ENCODE measurements at places on chromosomes 3 and 15. TPM values are rescaled to one million over a fixed set of nuclear protein-coding genes. Genes with fewer than 3 reads are reported as not detected.

The GPR87 gene
- total RNA-seq, result not detected

The RBPMS2 gene
- 37.5 TPM for total RNA-seq

The FSTL1 gene
- 210 TPM for total RNA-seq

The CD86 gene
- total RNA-seq, result not detected

The LPP gene
- 131 TPM for total RNA-seq

- peak; percentile 11 for DNase-seq
Observed at GRCh38 chr3:149813367-149814281, 609 bp downstream of the RNF13 start.

GRCh38 chr3:54322354-54322753 is 200.0 kb downstream of the CACNA2D3 start:
- DNase-seq, result peak; percentile 49

DNA sequence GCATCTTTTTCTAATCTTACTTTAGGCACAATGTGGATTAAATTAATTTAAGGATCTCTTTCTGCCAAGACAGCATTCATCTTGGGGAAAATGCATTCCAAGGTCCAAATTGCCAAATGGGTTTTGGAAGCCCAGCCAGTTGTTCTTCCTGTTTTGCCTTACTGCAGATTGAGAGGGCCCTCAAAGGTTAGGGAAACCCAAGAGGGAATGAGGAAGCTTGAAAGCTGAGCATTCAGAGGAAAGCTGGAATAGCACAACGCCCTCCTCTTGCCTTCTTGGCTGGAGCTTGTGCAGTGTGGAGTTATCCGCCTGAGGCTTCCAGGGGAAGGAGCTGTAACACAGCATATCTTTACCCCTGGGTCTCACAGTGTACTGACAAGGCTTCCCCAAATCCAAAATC is 18.2 kb upstream of the SACM1L start:
- no peak for DNase-seq

GRCh38 chr3:35651851-35652250 is 12.5 kb downstream of the ARPP21 start:
- DNase-seq, result no peak

DNA sequence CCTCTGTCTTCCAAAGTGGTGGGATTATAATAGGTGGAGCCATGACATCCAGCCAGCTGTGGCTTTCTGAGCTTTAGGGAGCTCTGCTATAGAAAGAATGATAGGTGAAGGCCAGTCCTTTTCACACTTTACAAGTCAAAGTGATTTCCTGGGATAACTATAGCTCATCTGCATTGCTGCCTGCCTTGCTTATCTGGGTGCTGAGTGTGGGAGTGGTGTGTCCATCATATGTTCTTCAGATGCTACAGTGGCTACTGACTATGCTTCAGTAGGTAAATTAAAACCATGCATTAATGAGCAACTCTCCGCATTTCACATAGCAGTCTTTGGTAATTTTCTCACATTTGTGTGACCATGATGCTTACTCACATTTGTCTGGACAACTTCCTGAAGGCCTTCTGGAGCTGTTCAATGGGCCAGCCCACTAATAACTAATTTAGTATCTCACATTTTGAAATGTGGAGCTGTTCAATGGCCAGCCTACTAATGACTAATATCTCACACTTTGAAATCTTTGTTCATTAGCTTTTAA is 23.4 kb downstream of the RHOA start:
- no peak for DNase-seq

GRCh38 chr15:62549345-62549970 is 384.4 kb upstream of the C2CD4B start:
- DNase-seq, result no peak

- DNase-seq, result no peak
Observed at GRCh38 chr3:18412684-18413083, 12.5 kb downstream of the SATB1 start.

DNA sequence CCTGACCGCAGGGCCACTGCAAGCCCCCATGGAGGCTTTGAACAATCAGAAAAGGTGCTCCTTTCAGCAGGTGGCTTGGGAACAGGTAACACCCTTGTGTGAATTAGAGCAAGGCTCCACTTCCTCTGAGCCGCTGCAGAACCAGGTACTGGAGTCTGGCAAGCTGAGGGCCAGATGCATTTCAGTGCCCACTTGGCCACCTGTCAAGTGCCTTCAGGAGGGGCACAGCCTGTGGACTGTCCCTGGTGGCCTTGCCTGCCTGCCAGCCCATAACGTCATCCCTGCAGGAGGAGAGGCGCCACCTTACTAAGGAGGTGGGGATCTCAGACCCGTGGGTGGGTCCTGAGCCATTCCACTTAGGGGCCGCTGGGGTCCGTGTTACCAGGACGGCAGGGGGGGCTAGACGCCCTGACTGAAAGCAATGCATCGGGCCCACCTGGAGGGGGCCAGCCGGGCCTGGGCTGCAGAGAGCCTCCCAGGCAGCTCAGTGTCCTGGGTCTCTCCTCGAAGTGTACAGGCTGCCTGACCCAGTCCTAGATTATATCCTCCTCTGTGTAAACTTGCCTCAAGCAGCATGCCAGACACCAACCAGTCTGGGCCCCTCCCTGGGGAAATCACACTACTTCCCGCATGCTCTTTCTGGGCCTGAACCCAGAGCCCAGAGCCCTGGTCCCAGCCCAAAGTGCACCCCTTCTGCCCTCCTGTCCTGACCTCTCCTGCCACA is 16.1 kb downstream of the SPTBN5 start:
- DNase-seq, result no peak

DNA sequence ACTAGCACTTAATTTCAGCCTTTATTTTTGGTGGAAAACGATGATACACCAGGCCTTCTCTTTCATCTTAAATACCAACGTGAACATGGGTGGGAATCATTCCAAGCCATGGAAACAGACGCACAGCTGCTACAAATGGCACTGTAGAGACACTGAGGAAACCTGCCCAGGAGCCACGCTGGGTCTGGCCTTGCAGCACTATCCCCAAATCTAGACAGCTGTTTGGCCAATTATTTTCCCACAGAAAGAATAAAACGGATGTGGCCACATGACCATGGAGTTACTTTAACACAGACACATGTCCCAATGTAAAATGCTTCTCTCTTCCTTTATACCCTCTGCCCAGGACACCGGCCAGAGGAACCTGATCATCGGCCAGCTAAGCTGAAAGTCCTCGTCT is 83.6 kb upstream of the OCA2 start:
- DNase-seq, result no peak

GRCh38 chr3:187212196-187212545 is 14.9 kb downstream of the RTP1 start:
- no peak for DNase-seq

DNA sequence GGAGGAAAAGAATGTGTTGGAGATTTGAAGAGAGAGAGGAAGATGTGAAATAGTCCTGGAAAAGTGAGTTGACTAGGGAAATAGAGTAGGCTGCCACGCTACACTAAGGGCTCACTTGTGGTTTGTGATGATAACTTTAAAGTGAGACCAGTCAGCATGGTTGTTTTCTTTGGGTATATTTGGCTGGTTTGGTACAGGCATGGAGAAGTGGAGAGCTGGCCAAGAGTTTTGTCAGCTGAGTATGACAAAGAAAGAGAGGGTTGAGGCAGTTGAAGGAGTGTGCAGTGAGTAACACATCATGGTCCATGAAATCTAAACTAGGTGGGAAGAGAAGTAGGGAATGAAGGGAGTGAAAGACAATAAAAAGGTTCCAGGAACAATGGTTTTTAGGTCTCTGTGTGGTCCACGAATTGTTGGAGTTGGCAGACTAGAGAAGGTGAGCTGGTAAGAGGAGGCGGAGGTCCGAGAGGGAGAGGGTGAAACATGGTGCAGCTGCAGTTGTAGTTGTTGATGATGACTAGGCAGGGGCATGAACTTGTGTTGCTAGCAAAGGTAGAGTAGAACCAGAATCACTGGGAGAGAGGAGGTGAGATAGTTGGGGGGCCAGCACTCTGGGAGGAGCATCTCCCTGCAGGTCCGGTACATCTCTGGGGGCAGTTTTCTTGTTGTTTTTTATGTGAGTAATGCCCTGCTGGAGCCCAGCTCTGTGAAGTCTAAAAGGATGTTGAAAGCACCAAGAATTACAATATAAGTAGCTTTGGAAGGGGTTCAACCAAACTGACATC is 21.0 kb downstream of the ZNF80 start:
- DNase-seq, result no peak

DNA sequence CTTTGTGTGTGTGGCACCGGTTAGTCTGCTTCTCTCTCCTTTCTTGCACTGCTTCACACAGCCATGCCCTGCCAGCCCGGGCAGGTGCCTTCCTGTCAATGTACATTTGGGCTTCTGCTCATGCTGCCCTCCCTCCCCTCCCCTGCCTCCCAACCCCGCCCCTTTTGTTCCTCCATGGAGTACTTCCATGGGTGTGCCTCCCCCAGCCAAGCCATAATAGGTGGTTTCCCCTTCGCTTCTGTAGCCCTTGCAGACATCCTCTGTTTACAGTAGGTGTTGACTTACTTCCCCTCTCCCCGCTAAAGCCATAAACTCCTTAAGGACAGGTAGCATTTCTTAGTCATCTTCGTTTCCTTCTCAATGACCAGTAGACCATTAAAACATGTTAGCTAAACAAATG is 31.8 kb upstream of the CRTC3 start:
- no peak for DNase-seq

- no peak for DNase-seq
Observed at GRCh38 chr15:79970624-79971434, at the start of gene BCL2A1. BCL2A1 (minus strand) TSS chr15:79971196; CDS start chr15:79971119, 77 bp downstream.

DNA sequence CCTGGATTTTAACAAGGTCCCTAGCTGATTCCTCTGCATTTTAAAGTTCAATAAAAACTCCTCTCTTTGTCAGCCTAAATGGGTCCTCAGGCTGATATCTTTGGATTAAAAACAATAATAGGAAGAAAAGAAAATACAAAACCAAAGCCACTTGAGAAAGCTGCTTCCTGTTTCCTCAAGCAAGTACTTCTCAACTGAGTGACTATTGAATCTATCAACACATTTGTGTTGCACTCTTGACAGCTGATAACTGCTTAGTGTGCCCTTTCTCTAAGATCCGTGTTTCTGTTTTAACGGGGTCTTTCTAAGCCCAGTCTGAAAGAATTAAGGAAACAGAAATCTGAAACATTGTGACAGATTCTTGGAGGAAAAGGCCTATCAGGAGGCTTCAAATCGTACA is 410.7 kb downstream of the GRM7 start:
- no peak for DNase-seq

Measured in progenitor cell of endocrine pancreas (in vitro differentiated cells).